ENCODE measurements at places on chromosomes 6 and 20.

- DNase-seq = no peak
These were observed 115.6 kb downstream of the EPB41L2 start for GRCh38 chr6:130947464-130947863.

GRCh38 chr20:60268491-60268890 is 310.3 kb downstream of the CDH26 start:
- no peak for DNase-seq

DNA sequence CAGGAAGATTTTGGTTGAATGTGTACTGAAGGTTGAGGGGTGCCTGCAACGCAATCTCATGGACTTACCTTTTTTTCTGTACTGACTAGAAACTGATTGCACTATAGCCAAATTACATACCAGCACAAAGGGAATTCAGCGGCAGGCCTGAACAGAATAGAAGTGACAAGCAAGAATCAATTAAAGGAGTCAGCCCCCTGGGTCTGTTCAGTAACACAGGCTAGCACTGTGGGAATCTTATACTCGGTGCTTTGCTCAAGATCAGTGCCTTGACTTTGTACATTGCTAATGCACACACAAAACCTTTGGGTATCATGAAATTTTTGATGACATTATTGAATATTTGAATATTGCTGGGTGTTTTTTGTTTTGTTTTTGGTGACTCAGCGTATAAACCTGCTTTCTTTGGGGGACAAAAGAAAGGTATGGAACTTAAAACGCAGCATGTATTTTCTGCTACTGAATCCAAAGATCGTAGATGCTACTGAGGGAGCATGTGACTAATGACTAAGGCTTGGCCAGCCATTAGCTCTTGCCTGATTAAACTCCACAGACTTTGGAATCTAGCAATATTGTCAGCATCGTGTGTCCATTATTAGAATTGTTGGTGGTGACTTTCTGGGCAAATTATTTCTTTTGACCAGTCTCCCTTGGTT is 236.6 kb downstream of the ARID1B start:
- DNase-seq = no peak

GRCh38 chr6:43061861-43062260 is 2.4 kb downstream of the KLC4 start:
- DNase-seq = no peak

- no peak for DNase-seq
These were observed 16.1 kb upstream of the SERPINB1 start for GRCh38 chr6:2857580-2858337.

DNA sequence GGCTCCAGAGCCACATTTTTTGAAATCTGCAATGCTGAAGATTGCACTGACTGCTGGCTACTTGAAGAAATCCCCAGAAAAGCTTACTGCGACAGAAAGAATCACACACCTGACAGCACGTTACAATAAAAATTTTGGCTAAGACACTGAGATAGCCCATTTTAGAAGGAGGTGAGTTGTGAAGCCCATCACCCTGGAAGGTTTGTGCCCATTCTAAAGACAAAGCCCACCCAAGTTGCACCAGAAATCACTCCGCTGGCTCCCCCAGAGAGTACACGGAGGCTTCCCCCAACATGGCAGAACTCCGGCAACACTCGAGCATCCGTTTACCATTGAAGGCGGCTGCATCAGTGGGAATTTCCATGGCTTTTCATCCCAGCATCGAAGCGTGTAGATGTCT is 29.4 kb downstream of the LPA start:
- no peak for DNase-seq

GRCh38 chr6:73722318-73723060 is 26.5 kb downstream of the CD109 start:
- DNase-seq = no peak

DNA sequence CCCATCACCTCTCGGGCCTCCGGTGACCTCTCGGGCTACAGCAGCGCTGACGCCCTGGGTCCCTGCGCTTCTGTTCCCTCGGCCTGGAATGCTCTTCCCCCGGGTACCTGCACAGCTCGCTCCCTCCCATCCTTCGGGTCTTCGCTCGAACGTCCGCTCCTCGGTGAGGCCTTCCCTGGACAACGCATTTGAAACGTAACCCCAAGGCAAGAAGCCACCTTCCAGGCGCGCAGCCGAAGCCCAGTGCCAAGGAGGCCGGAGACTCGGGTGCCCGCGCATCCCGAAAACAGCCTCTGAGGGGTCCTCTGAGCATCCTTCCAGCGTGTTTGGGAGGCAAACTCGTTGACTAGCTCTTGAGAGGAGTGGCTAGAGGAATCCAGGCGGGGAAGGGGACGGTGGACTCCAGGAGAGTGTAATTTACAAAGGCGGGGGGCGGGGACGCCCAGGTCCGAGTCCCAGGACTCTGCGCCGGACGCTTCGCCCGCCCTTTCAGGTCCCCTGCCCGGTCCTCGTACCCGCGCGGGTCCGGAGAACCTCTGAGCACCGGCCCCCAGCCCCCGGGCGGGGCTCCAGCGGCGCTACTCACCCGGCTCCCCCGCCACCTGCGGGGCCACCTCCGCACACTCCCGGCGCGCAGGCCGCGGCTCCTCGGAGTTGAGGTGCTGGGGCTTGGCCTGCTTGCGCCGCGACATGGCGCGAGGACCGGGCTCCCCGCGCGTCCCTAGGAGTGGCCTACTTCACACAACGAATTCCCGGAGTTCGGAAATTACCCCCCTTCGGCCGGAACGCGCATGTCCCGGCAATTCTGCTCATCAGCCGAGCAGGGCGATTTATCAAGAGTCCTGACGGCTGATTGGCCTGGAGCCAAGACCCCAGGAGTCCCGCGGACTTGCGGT is 86.8 kb downstream of the ZFP64 start:
- no peak for DNase-seq

DNA sequence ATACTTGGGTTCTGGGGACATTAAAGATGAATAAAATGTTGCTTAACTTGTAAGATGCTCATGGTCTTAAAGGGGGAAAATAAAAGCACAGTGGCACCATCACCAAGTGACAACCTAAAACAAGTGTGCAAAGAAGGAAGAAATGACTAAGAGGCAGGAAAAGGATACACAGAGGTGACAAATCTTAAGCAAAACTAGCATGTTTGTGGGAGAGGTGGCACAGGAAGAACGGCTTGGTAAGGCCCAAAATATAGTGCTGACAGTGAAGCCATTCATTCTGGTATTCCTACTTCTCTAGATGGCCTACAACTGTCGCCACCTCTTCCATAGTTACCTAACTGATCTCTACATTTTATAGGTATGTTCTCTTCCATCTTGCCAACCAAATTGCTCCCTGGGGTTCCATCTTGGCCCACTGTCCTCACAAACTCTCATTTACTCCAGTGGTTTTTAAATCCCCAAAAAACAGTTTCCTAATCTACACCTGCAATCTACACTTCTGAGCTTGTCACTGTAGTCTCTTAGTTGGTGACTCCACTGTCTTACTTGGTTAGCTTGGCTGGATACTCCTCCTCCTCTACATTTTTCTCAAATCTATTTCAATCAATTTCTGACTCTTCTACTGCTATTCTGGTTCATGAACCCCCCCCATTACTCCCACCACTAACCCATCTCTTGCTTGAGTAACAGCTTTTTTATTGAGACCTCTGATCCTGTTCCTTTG is 33.5 kb downstream of the FAM8A1 start:
- no peak for DNase-seq

DNA sequence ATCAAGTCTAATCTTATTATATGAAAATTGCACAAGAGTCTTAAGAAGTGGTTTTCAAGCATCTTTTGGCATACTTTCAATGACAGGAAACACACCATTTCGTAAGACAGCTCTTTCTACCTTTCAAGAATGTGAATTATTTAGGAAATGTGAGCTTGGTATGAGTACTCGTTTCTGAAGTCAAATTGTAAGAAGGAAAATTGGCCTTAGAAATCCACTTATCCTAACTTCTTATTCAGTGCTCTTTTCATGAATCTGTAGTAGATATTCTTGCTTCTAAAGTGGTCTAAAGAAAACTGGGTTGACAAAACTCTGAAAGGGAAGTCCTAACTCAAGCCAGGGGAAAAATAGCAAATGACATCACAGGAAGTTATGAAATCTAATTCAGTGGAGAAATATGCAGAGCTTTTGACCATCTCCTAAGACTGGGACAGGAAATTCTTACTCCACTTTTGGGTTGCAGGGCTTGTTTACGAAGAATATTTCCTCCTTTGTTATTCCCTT is 38.5 kb upstream of the OGFRL1 start:
- DNase-seq = no peak

DNA sequence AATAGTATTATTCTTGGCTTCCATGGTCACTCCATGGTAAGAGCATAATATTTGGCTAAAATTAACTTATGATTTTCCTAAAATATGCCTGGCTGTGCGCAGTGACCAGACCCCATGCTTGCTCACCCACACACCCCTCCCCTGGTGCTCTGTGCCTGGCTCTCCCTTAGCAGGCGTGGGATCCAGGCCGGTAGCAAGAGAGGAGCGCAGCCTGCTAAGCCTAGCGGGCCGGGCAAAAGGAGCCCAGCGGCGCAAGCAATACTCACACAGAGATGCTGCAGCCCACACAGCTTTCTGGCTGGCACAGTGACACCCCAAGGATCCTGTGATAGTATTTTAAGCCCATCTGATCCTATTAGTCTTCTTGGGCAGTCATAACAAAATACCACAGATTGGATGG is 79.8 kb upstream of the EYS start:
- DNase-seq = no peak

DNA sequence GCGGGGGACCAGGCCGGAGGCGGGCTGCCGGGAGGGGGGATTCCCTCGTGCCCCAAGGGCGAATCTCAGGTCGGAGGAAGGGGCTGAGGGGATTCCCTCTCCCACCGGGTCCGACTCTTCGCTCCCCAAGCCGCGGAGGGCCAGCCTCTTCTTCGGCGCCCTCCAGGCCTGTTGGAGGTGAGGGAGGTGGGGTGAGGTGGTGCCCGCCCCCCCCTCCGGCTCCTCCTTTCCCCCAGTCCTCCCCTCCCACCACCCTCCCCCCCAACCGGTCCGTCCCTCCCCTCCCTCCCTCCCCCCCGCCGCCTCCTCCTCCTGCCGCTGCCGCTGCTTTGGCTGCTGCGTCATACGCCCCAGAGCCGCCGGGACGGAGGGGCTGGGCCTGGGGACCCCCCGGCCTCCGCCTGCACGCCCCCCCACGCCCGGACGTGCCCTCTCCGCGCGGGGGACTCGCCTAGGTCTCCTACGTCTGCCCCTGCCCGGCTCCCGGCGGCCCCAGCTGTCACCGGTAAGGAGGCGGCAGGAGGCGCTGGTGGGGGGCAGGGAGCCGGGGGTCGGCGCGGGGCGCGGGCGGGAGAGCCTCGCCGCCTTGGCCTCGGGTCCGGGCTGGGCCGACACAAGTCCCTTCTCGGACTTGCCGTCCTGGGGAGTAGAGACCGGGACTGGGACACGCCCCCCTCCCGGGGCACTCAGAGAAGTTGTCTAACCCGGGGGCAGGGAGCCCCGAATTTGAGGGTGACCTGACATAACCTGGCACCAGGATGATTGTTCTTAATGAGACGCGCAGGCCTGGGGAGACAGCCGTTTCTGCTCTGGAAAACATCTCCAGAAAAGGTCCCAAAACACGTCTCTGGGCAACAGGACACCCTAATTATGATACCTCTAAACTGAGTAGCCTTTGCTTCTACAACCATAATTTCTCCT is at the start of gene PHF1:
PHF1 (plus strand) TSS at position 304 of the 921 bp plus-strand sequence. CDS start 1,250 bp downstream, outside the sequence.
- DNase-seq = no peak

- DNase-seq = no peak
These were observed 3.9 kb downstream of the RAB22A start for GRCh38 chr20:58313396-58313795.

DNA sequence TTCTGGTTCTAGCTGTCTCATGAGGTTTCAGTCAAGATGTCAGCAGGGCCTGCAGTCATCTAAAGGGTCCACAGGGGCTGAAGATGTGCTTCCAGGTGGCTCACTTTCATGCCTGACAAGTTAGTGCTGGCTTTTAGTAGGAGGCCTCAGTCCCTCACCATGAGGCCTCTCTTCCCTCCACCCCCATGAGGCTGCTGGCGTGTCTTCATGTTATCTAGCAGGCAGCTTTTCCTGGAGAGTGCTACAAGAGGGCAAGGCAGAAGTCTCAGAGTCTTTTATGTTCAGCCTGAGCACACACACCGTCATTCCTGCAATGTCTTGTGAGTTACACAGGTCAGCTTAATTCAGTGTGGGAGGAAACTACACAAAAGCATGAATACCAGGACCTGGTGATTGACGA is 769.9 kb downstream of the HDGFL1 start:
- no peak for DNase-seq

- no peak for DNase-seq
These were observed 75.9 kb downstream of the UTRN start for GRCh38 chr6:144361016-144361415.

- DNase-seq = no peak
These were observed 4.5 kb downstream of the ATXN1 start for GRCh38 chr6:16756660-16757255.

All from stimulated activated CD4-positive, alpha-beta T cell treated with anti-CD3 and anti-CD28 coated beads, TNF-alpha, amount 100 ng/mL, for 4 hours (primary cell).